Stimulated activated CD8-positive, alpha-beta memory T cell treated with anti-CD3 and anti-CD28 coated beads, Interleukin-7, amount 100 ng/mL, for 48 hours (primary cell): ENCODE measurements at places on chromosomes 13 and 19.

DNA sequence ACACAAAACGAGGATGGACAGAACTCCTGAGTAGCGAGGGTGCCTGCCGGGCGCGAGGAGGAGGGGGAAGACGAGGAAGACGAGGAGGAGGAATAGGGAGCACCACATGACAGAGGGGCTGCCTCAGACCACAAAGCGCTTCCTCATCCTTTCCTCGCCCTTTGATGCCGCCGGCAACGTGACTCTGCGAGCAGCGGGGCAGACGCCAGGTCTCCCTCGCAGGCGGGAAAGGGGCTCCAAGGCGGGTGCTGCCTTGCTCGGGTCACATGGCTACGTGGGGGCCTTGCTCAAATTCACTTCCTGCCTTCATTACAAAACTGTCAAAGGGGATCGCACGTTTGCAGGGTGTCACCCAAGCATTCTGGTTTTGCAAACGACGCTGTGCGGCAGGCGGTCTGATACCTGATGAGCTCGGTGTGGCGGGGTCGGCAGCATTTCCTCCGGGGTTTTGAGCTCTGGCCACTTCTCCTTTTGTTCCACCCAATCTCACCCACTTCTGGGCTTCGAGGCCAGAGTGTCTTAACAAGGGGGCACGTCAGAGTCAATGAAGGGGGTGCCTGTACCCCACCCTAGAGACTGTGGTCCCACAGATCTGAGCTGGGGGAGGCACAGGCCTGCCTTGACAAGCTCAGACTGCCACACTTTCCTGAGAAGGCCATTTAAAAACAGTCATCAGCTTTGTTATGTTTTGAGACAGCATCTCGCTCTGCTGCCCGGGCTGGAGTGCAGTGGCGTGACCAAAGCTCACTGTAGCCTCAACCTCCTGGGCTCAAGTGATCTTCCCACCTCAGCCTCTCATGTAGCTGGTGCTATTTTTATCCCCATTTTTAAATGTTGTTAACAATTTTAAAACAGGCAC lies 14.9 kb downstream of the MAP2K2 start:
- peak; percentile 56 for DNase-seq

DNA sequence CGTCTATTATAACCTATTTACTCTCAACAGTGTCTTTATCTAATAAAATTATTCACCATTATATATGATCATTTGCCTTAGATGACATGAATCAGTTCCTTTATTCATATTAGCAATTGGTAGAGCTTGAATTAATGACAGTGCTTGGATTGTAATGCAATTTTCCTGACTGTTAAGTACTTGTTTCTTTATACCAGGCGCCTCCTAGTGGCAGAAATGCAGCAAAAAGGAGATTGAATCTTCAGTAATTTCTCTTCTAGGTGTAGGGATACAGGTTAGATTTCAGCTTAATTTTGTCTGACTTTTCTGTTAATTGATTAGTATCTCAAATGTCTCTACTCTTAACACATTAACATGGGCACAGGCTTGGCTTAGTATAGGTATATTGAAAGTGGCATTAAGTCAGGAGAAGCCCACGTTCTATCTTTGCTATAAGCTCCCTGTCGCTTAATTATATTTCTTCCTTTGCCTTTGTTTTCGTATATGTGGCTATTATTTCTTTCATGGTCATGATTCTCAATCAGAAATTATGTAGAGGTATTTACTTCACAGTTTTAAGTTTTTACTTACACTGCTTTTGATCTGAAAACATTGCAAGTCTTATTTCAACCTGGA lies 9.1 kb upstream of the LHFPL6 start:
- no peak for DNase-seq

GRCh38 chr19:15717809-15718208 lies 10.0 kb upstream of the OR10H2 start:
- no peak for DNase-seq

GRCh38 chr13:50156140-50156539 lies 140.9 kb downstream of the KCNRG start:
- DNase-seq, result no peak

DNA sequence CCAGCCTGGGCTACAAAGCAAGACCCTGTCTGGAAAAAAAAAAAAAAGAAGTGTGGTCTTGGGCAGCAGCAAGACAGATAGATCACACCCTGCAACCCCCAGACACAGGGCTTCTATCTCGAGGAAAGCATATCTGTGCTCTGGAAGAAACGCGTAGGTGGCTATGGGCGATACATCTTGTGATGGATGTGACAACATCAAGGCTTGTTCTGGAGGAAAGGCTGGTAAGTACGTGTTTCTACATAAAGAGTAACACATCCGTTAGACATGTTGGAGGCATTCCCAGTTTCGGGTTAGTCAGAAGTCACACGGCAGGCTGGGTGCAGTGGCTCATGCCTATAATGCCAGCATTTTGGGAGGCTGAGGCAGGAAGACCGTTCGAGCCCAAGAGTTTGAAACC lies 6.6 kb upstream of the DHDH start:
- DNase-seq, result no peak

DNA sequence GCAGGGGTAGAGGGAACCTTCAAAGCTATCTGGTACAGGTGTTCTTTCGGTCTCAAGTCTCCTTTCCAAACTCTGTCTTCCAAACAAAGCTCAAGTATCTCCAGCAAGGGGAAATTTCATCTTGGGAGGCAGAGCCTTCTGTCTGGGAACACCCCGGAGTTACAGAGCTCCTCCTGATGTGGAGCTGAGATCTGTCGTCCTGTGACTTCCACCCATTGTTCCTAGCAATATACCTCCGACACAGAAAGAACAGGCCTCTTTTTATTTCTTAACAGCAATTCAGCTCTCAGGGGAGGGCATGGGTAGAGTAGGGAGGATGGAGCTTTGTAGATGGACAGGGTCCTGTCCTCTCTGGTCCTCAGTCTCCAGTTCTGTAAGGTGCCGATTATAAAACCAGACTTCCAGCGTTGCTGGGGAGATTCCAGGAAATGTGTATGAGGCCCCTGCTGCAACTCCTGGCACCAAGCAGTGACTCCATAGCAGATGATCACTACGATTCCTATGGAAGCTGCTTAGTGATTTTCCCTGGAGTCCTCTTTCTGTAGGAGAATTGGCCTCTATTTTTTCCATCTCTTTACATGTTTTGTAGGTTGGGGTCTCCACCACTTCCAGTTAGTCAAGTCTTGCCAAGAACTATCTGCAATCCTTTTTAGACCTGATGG lies 56.0 kb upstream of the ARGLU1 start:
- no peak for DNase-seq

- DNase-seq, result no peak
These were observed 38.7 kb downstream of the KATNAL1 start for GRCh38 chr13:30268673-30269072.

GRCh38 chr13:104694397-104694796 lies 1628.2 kb upstream of the SLC10A2 start:
- no peak for DNase-seq

DNA sequence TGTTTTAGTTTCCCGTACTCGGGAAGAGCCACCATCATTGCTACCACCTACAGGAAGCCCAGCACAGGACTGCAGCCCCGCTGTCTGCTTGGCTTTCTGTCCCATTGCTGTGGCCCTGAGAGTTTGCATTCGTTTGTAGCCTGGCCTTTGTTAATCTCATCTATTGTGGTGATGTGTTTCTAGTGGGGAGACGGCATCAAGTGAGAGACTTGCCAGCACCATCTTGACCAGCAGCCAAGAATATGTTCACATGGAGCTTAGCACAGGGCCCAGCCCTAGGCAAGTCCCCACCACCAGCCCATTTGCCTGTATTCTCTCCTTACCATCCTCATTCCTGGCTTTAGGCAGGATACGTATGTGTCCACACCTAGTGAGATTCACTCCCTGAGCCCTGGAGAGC lies 17.3 kb upstream of the OVOL3 start:
- DNase-seq, result no peak

DNA sequence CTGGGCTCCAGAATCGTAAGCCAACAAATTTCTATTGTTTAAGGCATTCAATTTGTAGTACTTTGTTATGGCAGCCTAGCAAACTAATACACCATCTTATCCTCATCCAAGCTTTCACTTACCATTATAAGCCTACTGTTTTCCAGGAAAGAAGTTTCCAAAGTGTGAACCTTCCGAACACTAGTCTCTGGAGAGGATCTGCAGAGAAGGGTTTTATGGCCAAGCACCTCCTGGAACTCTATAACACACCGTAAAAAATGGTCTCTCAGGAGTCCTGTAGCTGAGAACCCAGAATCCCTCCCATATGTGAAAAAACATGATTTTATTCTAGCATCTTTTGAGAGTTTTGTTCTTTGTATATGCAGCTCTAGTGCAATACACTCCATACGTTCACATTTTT lies 142.1 kb downstream of the POSTN start:
- no peak for DNase-seq

GRCh38 chr13:28557725-28558520 lies 63.0 kb upstream of the FLT1 start:
- no peak for DNase-seq

- DNase-seq, result no peak
These were observed 64.2 kb upstream of the ZNF599 start for GRCh38 chr19:34837262-34837661.

GRCh38 chr13:109394311-109394988 lies 391.9 kb downstream of the IRS2 start:
- no peak for DNase-seq

DNA sequence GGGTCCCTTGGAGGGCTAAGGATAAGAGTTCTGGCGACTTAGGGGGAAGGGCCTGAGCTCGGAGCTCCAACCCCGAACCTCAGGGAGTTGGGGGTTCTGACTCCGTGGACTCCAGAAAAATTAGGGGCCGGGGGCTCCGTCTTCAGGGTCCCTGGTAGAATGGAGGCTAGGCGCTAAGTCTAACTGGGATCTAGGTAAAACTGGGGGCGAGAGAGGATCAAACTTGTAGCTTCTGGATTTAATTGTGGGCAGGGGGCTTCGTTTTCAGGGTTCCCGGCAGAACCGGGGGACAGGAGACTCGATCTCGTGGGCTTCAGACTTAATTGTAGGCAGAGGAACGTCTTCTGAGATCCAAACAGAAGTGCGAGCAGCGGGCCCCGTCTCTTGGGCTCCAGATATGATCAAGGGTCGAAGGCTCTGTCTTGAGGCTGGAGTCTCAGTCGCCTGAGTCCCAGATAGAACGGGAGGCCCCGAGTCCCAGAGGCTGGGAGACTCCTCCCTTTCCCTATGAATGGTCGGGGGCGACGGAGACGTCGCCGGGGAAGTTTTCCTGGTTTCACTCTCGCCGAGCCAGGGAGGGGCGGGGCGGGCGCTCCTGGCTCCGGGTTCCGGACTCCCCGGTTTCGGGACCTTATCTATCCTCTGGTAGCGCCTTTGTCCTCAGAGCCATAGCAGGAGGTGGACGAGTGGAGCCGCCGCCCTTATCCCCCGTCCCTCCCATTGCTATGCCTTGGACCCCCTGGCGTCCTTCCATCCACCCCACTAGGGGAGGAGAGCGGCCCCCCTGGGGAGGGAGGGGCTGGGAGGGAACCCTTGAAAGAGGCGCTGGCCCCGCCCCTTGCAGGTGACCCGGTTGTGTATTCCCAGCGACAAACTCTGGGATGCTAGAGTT lies 1.3 kb downstream of the NECTIN2 start:
- DNase-seq, result no peak

- no peak for DNase-seq
These were observed 223.5 kb downstream of the GPC5 start for GRCh38 chr13:91621963-91622362.

GRCh38 chr19:57850553-57851017 lies 926 bp downstream of the ZNF587 start:
- no peak for DNase-seq

DNA sequence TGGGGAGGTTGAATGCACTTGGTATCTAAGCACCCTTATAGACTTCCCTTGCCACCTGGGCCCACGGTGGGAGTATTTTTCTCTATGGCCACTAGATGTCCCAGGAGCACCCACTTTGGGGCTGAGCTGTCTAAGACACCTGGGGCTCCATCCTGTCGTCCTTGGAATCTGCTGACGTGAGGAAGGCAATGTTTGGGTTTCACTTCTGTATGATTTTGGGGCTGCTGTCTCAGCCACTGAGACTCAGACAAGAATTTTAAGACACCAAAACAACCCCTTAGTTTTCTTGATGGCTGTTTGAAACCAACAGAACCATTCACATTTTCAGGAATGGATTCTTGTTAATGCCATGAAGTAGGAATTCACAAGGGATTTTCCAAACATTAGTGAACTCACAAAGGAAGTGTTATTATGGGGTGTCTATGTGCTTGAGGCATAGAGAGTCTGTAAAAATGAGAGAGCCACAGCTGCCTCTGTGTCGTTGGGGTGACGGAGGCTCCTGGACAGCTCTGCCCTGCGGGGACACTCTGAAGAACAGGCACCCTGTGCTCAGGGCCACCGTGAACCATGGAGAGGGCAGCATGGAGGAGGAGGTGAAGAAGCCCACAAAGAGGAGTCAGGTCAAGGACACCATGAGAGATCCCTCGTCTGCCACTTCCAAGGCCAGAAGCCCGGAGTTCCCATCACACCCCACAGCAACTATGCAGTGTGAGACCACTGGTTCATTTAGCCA lies 106.8 kb upstream of the SPATA13 start:
- DNase-seq, result peak; percentile 14

GRCh38 chr19:2048959-2049740 lies 1.9 kb downstream of the MKNK2 start:
- no peak for DNase-seq

DNA sequence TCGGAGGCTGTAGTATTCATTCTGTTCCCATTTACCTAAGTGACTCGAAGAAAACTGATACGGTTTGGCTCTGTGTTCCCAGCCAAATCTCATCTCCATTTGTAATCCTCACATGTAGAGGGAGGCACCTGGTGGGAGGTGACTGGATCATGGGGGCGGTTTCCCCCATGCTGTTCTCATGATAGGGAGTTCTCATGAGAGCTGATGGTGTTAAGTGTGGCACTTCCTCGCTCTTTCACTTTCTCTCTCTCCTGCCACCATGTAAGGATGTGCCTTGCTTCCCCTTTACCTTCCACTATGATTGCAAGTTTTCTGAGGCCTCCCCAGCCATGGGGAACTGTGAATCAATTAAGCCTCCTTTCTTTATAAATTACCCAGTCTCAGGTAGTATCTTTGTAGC lies 23.5 kb downstream of the SLAIN1 start:
- no peak for DNase-seq

DNA sequence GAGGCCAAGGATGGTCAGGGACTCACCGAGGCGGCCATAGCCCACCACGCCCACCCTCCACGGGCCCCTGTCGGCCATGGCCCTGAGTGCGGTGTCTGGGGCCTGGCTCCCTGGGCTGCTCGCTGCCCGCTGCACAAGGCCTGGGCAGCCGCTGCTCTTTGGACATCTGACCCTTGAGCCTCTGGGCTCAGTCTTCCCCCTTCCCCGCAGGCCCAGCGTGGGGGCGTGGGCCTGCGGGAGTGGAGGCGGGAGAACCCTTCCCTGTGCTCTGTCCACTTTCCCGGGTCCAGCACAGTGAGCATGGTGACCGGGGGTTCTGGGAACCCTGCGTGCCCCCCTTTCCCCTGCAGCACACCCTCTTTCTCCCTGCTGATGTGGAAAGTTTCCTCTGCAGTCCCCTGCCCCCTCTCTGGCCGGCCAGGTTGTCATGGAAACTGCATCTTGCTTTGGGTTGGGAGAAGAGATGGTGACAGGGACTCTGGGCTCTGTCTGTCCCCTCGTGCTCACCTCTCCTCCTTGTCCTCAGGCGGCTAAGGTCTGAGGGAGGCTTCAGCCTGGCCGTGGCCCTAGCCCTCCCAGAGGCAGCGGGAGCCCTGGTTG lies at the start of gene ASPDH:
TSS of gene ASPDH (minus strand) at position 168 of the 600 bp plus-strand sequence. CDS start at position 78, 90 bp downstream.
- DNase-seq, result no peak

GRCh38 chr13:62418872-62419271 lies 1003.2 kb upstream of the PCDH20 start:
- no peak for DNase-seq

GRCh38 chr13:31798189-31798588 lies 58.9 kb downstream of the RXFP2 start:
- DNase-seq, result no peak

- DNase-seq, result no peak
These were observed 46.5 kb upstream of the CLDN10 start for GRCh38 chr13:95505986-95506385.
